ENCODE measurements at places on chromosomes 5 and 9.

- no peak for DNase-seq
These were observed 11.5 kb upstream of the SH3RF2 start for GRCh38 chr5:145924849-145925248.

DNA sequence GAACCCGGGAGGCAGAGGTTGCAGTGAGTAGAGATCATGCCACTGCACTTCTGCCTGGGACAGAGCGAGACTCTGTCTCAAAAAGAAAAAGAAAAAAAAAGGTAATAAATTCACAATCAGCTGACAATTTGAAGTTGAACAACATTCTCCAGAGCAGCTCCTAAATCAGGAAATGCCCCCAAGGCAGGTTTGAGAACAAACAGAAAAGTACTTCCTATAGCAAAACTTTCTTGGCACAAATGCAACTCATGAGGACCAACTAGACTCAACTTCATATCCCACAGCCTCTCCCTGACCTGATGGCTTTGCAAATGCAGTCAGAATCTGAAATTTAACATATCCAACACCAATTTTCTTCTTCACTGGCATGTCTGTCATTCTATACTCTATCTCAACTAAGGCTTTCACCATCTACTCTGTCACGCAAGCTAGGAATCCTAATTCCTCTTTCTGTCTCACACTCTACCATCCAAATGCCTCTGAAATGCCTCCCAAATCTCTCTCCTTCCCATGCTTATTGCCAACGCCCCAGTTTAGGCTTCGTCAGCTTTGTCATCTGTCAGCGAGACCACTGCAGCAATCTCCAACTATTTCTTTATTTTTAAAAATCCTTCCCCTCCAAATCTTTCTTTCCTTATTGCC is 113.3 kb downstream of the MAPKAP1 start:
- no peak for DNase-seq

GRCh38 chr9:21267485-21268346 is 27.9 kb upstream of the IFNA14 start:
- DNase-seq, result no peak

GRCh38 chr9:129455151-129455995 is 165.5 kb downstream of the C9orf50 start:
- no peak for DNase-seq

GRCh38 chr5:39503155-39503554 is 78.4 kb upstream of the DAB2 start:
- DNase-seq, result no peak

DNA sequence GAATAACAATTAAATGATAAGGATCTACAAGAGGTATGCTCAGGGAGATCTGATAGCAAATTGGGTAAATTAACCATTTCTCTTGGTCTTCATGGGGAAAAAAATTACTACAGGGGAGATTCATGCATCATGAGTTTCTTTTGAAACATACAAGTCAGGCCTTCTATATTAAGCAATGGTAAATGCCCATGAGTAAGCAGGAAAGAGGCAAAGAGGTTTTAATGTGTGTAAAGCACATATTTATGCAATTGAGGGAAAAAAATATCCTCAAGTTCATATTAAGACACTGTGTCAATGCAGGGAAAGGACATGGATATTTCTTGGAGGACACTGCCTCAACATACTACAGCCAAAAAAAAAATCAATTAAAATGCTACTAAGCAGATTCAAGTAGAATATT is 73.4 kb upstream of the NR4A3 start:
- no peak for DNase-seq

DNA sequence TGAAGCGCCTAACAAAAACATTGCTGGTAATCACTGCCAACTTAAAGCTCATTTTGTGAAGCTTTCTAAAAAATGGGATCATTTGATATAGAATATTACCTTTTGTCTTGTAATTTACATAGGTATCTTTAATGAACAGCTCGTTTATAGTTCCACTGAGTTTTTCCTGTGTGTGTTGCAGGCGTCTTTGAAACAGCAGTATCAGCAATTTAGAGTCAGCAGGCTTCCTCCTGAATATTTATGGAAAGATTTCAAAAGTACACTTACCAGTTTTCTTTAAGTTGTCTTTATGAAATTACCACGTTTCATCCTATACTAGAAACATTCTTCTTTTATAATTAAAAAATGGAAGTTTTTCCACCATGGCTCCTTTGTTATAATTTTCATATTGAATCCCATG is 140.3 kb upstream of the GRIN3A start:
- no peak for DNase-seq

- no peak for DNase-seq
These were observed 189.1 kb upstream of the CCNG1 start for GRCh38 chr5:163248333-163248732.

- DNase-seq, result no peak
These were observed 1488.4 kb upstream of the WWC1 start for GRCh38 chr5:166803058-166803457.

DNA sequence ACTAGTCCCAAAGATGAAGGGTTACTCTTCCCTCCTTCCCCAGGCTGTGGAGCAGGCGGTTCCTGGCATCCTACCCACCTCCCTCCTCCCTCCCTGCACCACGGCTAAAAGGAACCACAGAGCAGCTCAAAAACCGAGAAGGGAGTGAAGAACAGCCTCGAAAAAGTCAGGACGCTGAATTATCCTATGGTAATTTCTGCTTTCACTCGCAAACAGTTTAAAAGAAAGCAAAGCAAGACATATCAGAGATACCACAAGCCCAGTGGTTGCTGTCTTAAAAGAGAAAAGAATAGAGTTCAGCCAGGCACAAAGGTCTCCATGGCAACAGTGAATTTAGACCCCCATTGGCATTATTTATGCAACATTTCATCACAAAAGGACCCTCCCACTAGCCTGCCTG is 315.4 kb downstream of the CTNND2 start:
- DNase-seq, result no peak

DNA sequence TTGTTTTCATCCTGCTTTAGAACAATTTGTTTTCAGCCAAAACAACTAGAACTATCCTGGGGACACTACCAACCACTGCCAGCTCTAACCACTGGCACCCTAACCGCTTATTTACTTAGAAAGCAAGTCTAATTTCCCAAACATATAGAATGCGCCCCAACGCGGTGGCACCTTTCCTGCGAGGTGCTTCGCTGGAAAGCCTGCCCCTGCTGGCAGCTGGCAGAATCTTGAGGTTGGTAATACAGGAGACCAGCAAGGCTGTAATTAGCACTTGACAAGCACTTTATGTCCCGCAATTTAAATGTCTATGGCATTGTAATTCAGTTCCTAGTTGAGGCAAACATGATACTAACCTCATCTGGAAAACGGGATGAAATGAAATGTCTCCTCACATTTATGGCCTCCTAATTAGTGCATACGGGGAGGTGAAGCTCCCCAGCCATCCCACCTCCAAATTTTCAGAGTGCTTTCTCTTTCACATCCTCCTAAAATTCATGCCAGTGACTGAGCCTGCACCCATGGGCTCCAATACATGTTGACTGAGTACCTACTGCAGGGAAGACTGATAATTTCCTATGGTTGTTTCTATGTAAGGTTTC is 30.4 kb downstream of the GABBR2 start:
- DNase-seq, result no peak

DNA sequence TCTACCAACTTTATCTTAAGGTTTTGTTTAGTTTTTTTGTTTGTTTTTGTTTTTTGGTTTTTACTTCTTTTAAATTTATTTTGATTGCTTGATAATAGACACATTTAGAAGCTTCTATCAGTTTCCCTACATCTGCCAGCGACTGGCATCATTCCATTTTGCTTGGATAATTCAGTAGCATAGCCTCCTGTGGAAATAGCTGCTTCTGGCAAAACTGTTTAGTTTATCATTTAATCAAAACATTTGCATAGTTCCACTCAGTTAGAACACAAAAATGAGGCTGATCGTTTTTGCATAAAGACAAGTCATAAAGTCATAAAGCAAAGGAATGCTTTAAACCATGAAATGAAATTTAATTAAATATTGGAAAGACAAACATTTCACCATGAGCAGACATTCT is 133.7 kb upstream of the NFIL3 start:
- no peak for DNase-seq

DNA sequence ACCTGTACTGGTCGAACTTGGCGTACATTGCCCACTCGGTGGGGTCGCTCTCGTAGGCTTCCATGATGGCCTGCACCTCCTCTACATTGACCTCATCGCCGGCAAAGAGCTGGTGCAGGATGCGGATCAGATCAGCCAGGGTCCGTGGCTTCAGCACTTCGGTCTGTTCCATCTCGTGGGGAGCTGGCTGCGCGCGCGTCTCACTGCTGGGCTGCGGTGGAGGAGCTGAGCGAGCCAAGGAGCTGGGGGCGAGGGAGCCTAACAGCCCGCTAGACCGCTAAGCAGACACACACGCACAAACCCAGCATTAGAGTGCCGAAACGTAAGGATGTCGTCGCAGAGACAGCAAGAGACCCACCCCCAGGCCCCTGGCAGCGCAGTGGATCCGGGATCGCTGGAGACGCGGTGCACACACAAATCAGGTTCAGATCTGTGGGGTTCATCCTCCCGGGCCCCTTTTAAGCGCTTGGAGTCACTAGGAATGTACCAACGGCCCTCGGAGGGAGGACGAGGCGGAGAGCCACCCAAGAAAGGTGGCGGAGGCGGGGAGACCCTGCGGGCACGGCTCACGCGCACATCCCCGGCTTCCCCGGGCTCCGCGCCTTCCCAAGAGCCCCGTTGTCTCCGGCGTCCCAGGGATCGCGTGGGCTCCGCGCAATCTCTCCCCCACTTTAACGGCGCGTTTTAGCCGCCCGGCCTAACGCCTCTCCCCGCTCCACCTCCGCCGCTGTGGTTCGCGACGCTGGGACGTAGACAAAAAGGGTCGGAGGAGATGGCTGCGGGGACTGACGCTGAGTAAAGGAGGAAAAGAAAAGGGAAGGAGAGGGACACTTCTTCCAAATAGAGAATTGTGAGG is at the start of gene CDO1:
Gene CDO1 (minus strand): TSS at position 434 of the 856 bp plus-strand sequence. CDS start 262 bp downstream, at position 172.
- peak; percentile 26 for DNase-seq

GRCh38 chr5:95861864-95862561 is 39.5 kb upstream of the GLRX start:
- peak; percentile 50 for DNase-seq

GRCh38 chr9:85528142-85528541 is 213.6 kb downstream of the AGTPBP1 start:
- no peak for DNase-seq

- no peak for DNase-seq
These were observed 1.0 kb upstream of the DPYSL3 start for GRCh38 chr5:147510885-147511284.

DNA sequence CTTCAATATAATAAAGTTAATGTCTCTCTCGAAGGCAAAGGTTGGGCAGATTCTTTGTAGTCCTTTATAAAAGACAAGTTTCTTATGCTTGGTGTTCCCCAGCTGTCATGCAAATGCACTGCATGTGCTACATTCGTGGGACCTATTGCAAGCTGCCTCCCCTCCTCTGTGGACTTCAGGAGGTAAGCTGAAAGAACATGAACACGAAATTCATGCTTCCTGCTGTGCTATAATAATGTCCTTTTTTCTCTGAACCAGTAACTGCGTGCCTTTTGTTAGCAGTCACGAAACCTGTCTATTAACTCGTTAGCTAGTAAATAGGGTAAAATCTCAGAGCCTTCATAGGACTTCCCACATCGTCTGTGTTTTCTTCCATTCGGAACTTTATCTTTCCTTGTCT is 363.5 kb downstream of the CDH9 start:
- DNase-seq, result no peak

DNA sequence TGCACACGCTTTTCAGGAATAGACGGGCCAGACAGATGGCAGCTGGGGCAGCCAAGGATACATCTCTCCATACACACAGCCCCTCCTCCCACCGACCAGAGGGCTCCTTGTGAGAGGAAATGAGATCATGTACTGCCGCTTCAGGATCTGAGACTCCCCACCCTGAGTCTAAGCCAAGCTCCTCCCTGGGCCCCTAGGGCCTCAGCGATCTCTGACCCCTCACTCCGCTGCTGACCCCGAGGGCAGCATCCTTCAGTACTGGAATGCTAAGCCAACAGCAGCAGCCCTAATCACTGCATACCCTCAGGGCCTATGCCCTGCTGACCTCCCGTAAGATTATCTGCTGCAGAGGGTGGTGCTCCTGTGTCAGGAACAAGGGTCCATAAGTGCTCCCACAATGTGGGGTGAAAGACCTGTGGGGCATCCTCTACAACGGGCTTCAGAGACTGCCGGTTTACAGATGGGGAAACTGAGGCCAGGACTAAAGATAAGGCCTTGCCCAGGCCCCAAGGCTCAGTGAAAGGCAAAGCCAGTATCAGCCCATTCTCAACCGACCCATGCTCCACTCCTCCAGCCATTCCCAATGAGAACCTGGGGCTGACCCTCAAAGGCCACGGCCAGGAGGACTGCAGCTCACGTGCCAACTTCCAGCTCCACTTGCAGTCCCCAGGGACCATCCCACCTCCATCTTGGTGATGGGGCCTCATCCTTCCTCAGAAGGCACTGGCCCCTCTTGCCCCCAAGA is 37.5 kb downstream of the BICD2 start:
- DNase-seq, result no peak

- DNase-seq, result no peak
These were observed 1.1 kb upstream of the CSF2 start for GRCh38 chr5:132072528-132072927.

GRCh38 chr5:11525020-11525419 is 379.2 kb downstream of the CTNND2 start:
- no peak for DNase-seq

- DNase-seq, result no peak
These were observed 324.8 kb downstream of the CYLC2 start for GRCh38 chr9:103319979-103320378.

DNA sequence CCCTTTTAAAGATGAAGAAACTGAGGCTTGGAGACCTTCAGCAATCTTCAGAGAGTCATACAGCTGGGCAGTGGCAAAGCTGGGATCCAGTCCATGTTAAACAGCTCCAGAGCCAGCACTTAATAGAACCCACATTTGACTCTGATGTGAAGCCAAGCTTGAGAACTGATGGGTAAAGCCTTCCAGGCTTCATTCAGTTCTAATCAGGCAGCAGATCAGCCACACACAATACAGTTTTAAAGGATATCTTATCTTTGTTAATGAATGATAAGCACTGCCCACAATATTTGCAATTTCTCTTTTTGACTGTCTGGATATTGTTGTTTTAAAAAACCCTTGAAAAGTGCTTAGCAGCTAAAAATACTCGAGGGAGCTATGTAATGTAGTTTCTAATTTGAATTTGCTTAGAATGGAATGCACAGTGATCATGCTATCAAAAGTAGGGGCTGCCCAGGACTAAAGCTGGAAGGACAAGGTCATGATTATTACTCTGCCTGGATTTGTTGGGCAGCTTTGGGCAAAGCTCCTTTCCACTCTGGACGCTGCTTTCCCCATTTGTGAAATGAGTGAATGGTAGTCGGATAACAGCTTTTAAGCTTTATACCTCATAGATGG is 31.3 kb upstream of the HTR4 start:
- no peak for DNase-seq

- no peak for DNase-seq
These were observed 8.8 kb upstream of the ADGRV1 start for GRCh38 chr5:90549729-90550275.

Measured in CD4-positive, alpha-beta T cell (primary cell).